ENCODE measurements at places on chromosomes 7 and 10.

GRCh38 chr10:60185421-60185820 lies 204.3 kb downstream of the ANK3 start:
- no peak for DNase-seq

DNA sequence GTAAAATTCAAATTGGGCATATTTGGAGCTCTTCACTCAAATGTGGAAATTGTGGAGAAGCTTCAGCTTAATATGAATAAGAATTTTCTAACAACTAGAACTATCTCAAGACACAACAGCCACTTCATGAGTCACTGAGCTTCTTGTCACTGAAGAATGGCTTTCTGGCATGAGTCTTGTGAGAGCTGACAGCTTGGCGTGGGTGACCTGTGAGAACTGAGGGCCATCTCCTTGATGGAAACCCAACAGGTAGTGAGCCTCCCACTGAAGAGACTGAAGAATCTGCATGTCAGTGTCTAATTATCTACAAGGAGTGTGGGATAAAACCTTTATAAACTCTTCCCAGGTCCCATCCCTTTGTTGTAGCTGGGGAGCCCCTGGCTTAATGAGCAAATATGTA lies 66.0 kb downstream of the CLEC2L start:
- no peak for DNase-seq

GRCh38 chr10:94687625-94688248 lies 4.2 kb downstream of the CYP2C18 start:
- no peak for DNase-seq

- DNase-seq: no peak
These were observed 220.1 kb downstream of the PPP1R3A start for GRCh38 chr7:113698556-113699220.

- DNase-seq: peak; percentile 75
These were observed 25.9 kb downstream of the RGS10 start for GRCh38 chr10:119516381-119517234.
